ELR (cell line): ENCODE measurements at places on chromosomes 3 and 15.

DNA sequence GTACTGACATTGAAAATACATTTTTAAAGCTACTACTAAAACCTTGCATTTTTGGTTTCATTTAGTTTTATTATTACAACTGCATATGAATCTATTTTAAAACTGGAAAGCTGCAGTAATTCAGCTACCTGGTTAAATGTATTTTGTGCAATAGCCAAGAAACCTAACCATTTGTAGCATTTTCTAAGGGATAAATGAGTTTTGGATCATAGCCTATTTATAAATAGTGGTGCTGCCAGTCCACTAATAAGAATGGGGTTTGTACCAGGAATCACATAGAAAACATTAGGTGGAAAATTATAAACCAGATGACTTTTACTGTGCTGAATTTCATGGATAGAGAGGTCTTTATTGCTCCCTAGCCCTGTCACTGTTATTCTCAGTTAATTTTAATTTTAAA, 454.7 kb downstream of the DIPK2A start:
- no peak for DNase-seq

GRCh38 chr3:27385504-27385903, 16.3 kb upstream of the NEK10 start:
- no peak for DNase-seq

- no peak for DNase-seq
These were observed 21.4 kb upstream of the PLSCR5 start for GRCh38 chr3:146626403-146627122.

DNA sequence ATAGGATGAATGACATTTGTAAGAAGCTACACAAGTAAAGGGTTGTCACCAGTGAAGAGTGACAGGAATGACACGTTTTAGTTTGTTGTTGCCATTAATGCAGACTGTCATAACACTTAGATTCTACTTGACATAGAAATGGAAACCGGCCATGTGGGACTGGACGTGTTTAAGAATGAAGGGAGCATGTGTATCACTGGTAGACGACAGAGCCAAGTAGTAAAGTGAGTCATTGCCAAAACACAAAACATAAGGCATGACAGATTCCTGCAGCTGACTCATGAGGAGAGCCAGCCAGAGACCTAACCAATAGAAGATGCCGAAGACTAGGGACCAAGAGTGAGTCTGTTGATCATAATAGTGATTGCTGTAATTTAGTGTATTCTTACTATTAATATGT, 106.2 kb upstream of the PLAAT1 start:
- DNase-seq = peak; percentile 82

DNA sequence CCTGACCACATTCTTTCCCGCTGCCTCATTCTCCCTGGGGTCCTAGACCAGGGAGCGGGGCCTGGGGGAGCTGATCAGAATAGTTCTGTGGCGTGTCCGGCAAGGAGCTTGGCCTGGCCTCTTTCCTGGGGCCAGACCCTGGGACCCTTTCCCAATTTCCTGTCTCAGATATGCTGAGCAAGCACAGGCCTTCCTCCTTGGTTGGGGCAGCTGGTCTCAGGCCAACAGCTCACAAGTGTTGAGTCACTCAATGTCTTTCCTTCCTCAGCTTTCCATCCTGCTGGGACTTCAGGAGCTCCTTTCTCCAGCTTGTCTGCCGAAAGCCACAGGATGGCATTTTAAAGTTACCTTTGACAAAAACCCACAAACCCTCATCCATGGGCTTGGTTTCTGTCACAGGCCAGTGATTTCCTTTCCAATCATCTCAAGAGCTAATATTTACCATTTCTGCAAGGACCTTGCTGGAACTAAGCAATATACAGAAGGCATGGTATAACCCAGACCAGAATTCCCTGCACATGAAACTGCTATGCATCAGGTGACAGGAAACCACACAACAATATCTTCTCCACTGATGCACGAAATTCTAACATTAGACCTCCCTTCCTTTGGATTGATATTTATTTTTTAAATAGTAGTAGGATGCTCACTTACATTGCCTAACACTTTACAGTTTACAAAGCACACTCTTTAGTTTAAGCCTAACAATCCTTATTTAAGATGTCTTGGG, 19.5 kb upstream of the TIMP4 start:
- DNase-seq = peak; percentile 63

GRCh38 chr3:14511623-14512280, 28.4 kb downstream of the GRIP2 start:
- no peak for DNase-seq

GRCh38 chr15:48603123-48603500, 42.4 kb downstream of the FBN1 start:
- DNase-seq = peak; percentile 38

- peak; percentile 45 for DNase-seq
These were observed 12.8 kb upstream of the SETMAR start for GRCh38 chr3:4290272-4290893.

- peak; percentile 98 for DNase-seq
These were observed 9.9 kb downstream of the AMOTL2 start for GRCh38 chr3:134364061-134364935.

GRCh38 chr3:177466074-177466473, 268.8 kb upstream of the TBL1XR1 start:
- peak; percentile 10 for DNase-seq

GRCh38 chr3:34022147-34022546, 223.7 kb downstream of the PDCD6IP start:
- no peak for DNase-seq

DNA sequence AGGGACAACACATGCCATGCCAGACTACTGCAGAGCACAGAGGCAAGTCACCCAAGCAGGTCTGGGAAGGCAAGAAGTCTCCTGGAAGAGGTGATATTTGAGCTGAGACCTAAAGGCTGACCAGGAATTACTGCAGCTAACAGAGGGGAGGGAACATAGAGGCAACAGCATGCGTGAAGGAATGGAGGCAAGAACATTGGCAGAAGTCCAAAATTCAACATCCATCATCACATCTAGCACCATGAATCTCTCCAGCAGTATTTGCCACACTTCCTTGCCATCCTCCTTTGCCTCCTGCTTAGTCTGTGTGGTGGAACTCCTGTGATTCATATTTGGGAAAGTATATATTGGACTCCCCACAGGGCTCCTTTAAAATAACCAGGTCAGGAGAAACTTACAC, 870 bp upstream of the TSEN2 start:
- DNase-seq = peak; percentile 15

DNA sequence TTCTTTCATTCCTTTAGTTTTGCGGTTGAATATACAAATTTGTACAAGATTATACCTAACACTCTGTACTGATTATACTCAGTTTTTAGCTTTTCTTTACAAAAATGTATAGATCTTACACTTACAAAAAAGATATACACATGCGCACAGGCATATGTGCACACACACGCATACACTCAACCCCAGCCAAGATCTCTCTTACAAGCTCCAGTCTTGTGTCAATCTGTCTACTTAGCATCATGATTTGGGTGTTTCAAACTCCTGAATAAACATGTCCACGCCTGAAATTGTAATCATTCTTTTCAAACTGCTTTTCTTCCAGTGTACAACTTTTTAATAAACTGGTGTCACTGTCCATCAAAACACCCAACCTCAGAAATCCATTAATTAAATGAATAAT, 180.7 kb downstream of the NAALADL2 start:
- DNase-seq = no peak

DNA sequence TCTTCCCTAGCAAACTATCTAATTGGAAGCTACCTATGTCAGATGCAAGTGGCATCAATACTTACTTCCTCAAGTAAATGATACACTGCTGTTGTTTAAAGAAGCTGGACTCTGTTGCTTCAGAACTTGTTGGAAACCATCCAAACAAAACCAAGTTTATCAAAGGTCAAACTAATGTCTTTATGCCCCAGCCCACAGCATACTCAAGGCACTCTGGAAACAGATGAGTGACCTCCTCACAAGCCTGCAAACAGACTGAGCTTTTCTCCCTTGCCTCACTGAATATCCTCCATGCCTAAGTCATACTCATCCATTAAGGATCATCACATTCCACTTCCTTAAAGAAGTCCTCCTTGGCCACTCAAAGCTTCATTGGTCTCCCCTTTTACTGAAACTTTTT, 107.4 kb upstream of the ACP3 start:
- no peak for DNase-seq

DNA sequence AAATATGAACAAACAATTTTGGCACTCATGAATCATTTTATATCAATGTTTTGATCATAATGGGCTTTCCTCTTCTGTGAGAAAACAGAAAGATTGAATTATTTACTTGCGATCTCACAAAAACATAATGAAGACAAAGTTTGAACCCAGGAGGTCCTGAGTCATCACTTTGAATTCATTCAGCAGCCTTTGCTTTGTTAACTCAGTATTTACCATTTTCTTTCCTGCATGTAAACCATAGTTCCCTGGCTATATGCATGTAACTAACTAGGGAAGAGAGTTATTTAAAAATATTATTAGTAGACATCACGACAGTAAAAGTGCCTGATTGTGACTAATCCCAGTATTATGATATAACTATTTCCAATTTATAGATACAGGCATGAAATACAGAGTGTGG, 1026.2 kb downstream of the PLOD2 start:
- DNase-seq = no peak

GRCh38 chr3:130379274-130379673, 33.8 kb downstream of the COL6A5 start:
- peak; percentile 4 for DNase-seq

- DNase-seq = peak; percentile 18
These were observed 849 bp upstream of the HDAC11 start for GRCh38 chr3:13479332-13479581.

DNA sequence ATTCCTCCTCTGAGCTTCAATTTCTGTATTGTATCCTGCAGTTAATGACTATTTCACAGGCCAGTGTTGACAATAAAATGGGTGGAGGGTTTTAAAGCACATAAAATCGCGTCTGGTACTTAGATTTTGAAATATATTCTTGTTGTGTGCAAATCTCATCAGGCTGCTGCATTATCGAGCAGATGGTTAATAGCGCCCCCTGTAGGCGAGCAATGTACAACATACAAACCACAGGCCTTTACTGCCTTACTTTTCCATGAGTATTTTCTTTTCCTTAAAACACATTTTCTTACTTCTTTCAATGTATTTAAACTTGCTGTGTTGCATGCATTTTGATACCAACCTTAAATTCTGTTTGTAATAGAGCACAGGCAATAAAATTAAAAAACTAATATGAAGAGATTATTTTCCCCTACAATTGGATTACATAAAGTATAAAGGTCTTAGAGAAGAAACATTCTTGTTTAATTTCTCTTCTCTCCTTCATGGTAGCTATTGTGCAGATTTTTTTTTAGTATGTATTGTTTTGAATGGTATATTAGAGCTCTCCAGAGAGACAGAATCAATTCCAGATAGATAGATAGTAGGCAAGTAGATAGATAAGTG, 608.4 kb downstream of the CADM2 start:
- DNase-seq = peak; percentile 3

DNA sequence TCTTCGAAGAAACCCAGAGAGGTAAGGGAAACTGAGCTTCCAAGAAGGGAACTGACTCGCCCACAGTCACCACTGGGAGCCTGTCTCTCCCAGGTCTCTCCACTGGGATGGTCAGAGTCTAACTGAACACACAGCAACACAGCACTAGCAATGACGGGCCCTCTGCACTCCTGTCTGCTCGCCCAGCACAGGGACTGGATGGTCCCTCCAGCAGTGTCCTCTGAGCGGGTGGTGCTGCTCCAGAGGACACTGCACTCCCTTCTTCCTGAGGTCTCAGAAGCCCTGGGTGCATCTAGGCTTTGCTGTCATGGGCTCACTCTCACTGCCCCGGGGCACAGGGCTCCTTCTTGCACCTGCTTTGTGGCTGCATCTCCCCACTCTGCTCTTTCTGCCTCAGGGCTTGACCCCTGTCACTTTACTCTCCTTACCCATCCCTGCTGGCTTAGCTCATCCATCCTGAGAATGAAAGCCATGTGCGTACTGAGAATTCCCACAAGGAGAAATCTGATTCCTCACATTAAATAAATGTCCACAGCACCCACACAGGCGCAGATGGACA, 356.6 kb downstream of the GABRG3 start:
- no peak for DNase-seq

- no peak for DNase-seq
These were observed 106.3 kb upstream of the BOC start for GRCh38 chr3:113105093-113105449.

DNA sequence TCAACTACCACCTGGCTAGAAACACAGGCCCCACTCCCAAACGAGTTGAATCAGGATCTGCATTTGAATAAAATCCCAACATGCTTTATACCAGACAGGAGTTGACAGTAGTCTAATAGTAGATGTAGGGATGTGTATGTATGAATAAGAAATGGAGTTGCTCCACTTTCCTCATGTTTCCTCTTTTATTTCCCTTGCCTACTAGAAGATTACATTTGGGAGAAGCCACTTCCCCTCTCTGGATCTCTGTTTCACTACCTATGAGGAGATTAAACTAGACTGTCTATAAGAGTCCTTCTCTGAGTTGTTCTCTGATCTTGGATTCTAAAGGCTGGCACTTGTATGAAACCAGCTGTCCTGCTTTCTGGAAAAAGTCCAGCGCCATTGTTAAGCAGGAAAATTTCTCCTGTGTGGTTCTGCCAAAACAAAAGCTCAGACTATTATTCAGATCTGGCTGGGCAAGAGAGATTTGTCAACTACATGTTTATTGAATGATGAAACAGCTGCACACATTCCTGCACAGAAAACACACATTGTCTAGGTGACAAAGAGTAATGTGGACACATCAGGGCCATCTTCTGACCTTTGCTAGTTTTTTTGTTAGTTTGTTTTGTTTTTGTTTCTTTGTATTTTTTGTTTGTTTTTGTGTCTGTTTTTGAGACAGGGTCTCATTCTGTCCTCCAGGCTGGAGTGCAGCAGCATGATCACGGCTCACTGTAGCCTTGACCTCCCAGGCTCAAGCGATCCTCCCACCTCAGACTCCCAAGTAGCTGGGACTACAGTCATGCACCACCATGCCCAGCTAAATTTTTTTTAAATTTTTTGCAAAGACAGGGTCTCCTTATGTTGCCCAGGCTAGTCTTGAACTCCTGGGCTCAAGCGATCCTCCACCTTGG, 29.9 kb downstream of the ACP3 start:
- no peak for DNase-seq

GRCh38 chr3:150384296-150385212, 23.5 kb upstream of the TSC22D2 start:
- DNase-seq = no peak
